H9 (cell line): ENCODE measurements at places on chromosomes 6 and 20. TPM values are rescaled to one million over a fixed set of nuclear protein-coding genes. Genes with fewer than 3 reads are reported as not detected.

Gene MUCL3
- 0.15 and 0.20 TPM in 2 replicates for total RNA-seq

Gene RAMACL
- total RNA-seq, result 0.28 and 0.29 TPM in 2 replicates

Gene PLEKHG1
- 0.64 and 1.0 TPM in 2 replicates for total RNA-seq

Gene PRPH2
- 0.31 and 0.39 TPM in 2 replicates for total RNA-seq

Gene LPA
- 0.13 and 0.15 TPM in 2 replicates for total RNA-seq

Gene LKAAEAR1
- total RNA-seq, result 0.39 TPM in 1 of 2 replicates, not detected in the other

Gene PRL
- not detected in 2 replicates for total RNA-seq

Gene BMP2
- total RNA-seq, result 6.5 and 6.6 TPM in 2 replicates

Gene DNAAF9
- total RNA-seq, result 5.3 and 5.5 TPM in 2 replicates

Gene RIPOR2
- total RNA-seq, result 5.0 and 5.1 TPM in 2 replicates
